ENCODE measurements at places on chromosomes 1 and 21. TPM values are rescaled to one million over a fixed set of nuclear protein-coding genes. Genes with fewer than 3 reads are reported as not detected.

The CRNN gene
- total RNA-seq: not detected

- H3K36me3 ChIP-seq: peaks cover 17% of the 10 kb centered on the region
- no peaks in the 10 kb centered on the region for H3K27me3 ChIP-seq
- H3K27ac ChIP-seq: no peak overlapping the region
- no peak for DNase-seq
Measured at GRCh38 chr1:176167210-176167609, 39.9 kb downstream of the COP1 start.

- H3K4me3 ChIP-seq: no peak overlapping the region
- DNase-seq: no peak
- H3K36me3 ChIP-seq: no peaks in the 10 kb centered on the region
- H3K27ac ChIP-seq: no peak overlapping the region
- no peaks in the 10 kb centered on the region for H3K27me3 ChIP-seq
- H3K4me1 ChIP-seq: no peaks in the 10 kb centered on the region
Measured at GRCh38 chr1:217969428-217969827, 315.7 kb upstream of the RRP15 start.

- no peak for DNase-seq
- no peaks in the 10 kb centered on the region for H3K36me3 ChIP-seq
- no peaks in the 10 kb centered on the region for H3K4me1 ChIP-seq
- H3K27me3 ChIP-seq: no peaks in the 10 kb centered on the region
- H3K27ac ChIP-seq: no peak overlapping the region
Measured at GRCh38 chr1:28099050-28099769, 10.8 kb upstream of the EYA3 start.

Data from naive thymus-derived CD4-positive, alpha-beta T cell (primary cell).